ENCODE measurements at places on chromosomes 12 and 14.

DNA sequence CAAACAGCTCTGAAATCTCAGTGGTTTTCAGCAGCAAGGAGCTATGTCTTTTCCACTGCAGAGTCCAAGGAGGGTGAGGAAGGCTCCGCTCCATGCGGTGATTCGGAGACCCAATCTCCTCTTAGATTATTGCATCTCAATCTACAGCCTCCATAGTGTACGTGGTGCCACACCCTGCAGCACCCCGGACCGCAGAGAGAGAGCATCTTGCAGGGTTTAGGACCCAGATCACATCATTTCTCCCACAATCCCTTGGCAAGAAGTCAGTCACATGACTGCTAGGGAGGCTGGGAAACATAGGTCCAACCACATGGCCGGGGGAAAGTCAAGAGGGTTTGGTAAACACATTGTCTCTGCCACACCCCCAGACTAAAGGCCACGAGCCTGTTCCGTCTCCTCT is 209.4 kb upstream of the TMEM132C start:
- no peak for DNase-seq

GRCh38 chr12:107525063-107525718 is 160.4 kb upstream of the PWP1 start:
- no peak for DNase-seq

GRCh38 chr12:113260127-113260526 is 38.9 kb downstream of the TPCN1 start:
- no peak for DNase-seq

- no peak for DNase-seq
These were observed 372.9 kb upstream of the FAR2 start for GRCh38 chr12:28776220-28776619.

DNA sequence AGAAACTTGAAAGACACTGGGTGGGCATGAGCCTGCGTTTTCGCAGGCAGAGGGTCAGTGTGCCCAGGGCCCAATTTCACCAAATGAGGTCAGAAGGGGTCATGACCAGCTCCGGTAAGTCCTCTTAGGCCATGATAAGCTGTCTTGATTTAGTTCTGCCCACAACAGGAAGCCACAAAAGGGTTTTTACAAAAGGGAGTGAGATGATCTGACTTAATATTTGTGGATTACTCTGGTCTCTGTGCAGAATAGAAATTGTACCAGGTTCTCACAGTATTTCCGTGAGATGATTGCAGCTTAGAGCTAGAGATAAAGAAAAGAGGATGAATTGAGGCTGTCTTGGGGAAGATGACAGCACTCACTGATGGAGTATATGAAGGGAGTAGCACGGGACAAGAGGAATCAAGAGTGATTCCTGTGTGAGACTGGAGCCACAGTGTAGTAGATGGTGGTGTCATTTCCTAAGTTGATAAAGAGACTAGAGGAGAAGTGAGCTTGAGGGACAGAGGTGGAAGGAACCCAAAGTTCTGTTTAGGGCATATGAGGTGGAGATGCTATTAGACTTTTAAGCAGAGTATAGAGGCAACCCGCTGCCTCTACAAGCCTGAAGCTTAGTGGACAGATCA is 288.3 kb upstream of the AMIGO2 start:
- no peak for DNase-seq

- DNase-seq = no peak
These were observed 144.7 kb downstream of the KTN1 start for GRCh38 chr14:55724736-55725135.

GRCh38 chr12:72673853-72674252 is 401.7 kb downstream of the TRHDE start:
- DNase-seq = no peak

Data from astrocyte of the hippocampus (primary cell).